ENCODE measurements at places on chromosomes 11 and 22.

GRCh38 chr22:27239520-27239919 is 562.0 kb downstream of the MN1 start:
- DNase-seq, result no peak

DNA sequence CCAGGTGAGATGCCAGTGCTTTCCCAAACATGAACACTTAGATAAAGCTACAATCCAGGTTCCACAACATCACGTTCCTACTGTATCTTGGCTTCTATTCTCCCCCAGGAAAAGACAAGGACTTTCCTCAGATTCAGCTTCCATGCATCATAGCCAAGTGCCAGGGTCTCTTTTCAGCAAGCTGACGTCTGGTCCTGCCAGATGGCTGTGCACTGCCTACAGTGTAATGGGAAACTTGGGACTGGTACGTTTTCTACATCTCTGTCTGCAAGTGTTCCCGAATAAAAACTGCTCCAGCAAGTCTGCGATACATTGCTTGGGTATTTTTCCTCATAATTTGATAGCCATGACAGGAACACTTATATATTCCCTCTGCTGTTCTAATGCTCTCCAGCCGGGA is 412.5 kb downstream of the FAM181B start:
- DNase-seq, result no peak

DNA sequence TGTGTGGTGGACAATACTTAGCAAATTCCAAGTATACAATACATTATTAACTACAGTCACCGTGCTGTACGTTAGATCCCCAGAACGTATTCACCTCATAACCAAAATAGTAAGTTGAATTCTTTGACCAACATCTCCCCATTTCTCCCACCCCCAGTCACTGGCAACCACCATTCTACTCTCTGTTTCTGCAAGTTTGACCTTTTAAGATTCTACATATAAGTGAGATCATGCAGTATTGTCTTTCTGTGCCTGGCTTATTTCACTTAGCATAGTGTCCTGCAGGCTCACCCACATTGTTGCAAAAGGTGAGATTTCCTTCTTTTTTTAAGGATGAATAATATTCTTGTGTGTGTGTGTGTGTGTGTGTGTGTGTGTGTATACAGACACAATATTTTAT is 59.1 kb downstream of the IRAG1 start:
- DNase-seq, result no peak

DNA sequence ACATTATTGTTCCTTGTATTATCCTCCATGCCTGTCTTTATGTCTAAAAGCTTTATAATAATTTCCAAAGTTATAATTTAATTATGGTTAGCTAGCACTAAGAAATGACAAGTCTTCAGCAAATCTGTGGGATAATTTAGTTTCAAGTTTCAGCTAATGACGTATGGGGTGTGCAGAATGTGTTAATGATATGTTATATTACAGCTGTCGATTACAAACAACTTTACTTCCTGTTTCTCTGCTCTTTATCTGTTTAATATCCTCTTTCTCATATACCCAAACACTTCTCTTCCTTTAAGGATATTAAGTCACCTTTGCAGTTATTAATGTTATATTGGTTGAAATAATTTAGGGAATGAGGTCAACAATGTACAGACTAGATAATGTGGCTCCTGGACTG is 161.8 kb downstream of the CASP12 start:
- no peak for DNase-seq

DNA sequence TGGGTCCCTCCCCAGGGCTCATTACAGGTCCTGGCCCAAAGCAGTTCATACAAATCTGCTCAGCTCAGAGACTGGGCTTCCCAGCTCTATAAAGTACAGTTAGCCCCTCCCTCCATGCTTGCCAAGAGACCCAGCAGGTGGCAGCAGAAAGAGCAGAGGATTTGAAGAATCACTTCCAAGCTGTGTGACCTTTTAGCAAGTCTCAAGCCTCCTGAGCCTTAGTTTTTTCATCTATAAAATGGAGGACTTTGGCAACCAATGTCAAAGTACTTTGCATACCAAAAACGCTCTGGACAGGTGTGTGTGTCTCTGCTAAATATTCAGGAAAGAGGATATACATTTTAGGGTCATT is 26.6 kb downstream of the RELT start:
- no peak for DNase-seq

DNA sequence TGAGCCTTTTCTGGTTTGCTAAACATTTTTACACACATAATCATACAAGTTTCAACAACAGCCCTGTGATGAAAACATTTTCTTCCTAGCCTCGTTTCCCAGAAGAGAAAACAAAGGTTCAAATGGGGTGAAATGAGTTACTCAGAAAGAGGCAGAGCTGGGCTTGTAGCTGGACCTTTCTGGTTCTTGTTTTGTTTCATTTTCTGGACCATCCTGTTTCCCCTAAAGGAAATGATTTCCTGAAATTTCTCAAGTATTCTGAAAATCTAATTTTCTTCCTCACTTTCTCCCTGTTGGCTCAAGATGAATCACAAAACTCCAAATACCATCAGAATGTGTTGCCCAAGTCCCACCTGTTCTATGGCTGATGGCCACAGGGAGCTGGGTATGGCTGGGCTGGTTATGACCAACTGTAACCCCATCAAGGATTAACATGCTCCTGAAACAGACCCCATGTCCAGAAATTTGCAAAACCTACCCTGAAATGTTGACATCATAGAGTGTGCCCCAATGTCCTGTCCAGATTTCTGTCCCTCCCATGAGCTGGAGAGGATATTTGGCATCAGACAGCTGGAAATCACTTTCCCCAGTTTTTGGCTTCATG is 6.7 kb upstream of the APOL4 start:
- no peak for DNase-seq

GRCh38 chr22:20955548-20955947 is 11.5 kb upstream of the AIFM3 start:
- no peak for DNase-seq

DNA sequence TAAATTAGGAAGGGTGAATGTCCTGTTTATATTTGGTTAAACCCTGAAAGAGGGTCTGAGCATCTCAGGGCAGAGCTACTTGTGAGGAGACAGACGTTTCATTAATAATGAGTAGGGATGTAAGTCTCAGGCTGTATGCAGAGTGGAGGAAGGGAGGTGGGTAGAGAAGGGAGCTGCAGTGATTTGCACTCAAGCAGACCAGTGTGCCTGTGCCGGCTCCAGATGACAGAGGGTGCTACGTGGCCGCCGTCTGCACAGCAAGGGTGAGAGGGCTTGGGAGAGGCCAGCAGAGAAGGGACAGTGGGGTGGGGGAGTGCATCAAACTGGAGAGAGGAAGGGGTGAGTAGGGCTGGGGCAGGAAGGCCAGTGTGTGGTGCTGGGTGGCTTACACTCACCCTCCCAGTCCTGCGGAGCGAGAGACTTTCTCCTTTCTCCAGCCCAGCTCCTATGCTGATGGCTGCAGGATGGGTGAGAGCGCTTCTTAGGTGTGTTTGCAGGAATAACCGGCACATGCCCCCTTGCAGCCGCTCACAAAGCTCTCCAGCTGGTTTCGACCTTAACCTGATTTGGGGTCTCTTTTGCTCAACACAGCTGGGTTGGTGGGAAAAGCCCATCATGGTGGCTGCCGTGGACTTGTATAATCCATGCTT is 130.6 kb downstream of the ST3GAL4 start:
- DNase-seq, result no peak

DNA sequence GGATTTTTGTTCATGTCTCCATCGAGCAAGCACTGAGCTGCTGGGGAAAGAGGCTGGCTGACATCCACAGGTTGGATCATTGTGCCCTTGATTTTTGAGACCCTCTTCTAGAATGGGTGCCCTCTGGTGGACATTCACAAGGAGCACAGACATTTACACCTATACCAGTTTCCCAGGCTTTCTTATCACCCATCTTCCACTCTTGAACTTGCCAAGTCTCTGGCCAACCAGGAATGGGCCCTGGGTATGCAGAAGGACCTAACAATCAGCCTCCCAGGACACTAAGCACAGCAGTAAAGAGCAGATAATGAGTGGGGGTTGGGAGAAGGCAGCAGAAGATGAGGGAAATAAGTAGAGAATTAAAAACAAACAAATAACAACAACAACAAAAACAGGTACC is 5.7 kb upstream of the INTS4 start:
- no peak for DNase-seq

GRCh38 chr22:37639771-37640590 is 512 bp downstream of the SH3BP1 start:
- no peak for DNase-seq

Data from stimulated activated CD4-positive, alpha-beta T cell treated with anti-CD3 and anti-CD28 coated beads, TNF-alpha, amount 100 ng/mL, for 1 hour (primary cell).